ENCODE measurements at places on chromosomes 2 and 18.

DNA sequence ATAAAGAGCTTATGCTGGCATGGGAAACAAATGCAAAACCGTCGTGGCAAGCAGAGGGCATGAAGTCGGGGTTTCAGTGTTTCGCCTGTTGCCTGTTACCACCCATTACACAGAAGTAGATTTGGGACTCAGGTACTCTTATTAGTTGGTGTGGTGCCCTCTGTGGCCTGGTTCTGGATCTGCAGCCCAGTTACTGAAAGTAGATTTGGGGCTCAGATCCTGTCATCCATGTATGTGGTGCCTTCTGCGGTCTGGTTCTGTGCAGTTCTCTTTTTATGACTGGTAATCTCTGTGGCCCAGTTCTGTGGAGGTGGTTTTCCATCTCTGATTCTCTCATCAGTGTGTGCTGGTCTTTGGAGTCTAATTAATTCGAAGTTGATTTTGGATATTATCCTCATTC is 45.2 kb downstream of the ADNP2 start:
- no peak for DNase-seq

DNA sequence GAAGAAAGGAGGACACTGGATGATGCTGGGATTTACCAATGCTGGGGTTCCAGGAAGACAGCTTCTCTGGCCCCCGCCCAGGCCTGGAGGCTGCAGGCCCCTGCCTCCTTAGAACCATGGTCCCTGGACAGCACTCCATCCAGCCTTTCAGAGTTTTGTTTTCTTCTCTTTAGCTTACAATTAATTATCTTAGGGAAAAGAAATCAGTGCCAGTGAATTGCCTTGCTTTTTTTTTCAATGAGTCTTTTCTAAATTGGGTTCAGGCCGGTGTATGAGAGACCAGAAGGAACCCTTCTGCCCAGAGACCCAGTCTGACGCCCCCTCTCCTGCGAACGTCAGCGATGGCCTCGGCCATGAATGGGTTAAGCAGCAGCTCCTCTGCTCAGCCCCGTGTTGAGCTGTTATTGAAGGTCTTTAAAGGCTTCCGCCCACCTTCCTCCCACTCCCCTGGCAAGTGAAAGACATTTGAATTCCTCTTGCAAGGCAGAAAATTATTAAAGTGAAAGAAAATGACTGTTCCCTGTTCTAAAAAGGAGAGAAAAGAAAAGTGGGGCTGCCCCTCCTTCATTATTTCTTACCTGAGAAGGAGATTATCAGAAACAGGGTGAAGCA is 65.7 kb upstream of the CHMP1B start:
- DNase-seq = no peak

- DNase-seq = no peak
Observed at GRCh38 chr2:213069531-213069930, 81.9 kb downstream of the IKZF2 start.

GRCh38 chr2:213316001-213316735 is 31.9 kb downstream of the SPAG16 start:
- DNase-seq = no peak

- DNase-seq = no peak
Observed at GRCh38 chr18:62788876-62789275, 73.5 kb downstream of the PHLPP1 start.

DNA sequence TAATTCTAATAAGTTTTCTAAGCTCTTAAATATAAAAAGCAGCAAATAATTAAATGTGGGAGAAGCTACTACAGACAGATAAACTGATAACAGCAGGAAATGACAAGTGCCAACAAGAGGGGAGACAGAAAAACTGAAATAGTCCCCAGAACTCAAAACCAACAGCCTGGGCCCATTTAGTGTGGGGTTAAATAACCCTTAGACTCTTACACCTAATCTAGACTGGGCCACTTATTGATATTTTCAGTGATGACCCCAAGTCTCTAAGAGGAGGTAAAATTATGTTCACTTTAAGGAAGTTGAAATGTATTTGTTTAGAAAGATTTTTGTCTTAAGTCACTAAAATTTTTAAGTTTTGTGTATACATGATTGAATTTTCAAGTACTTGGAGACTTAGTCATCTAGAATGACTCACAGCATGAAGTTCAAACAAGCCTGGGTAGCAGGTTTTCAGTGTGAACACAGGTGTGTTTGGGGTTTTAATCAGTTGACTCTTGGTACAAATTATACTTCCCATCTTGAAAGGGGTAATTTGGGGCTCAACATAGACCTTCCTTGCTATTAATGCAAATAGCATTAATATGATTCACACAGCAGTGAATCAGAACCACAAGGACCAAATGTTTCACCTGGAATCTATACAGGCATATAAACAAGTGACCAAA is 54.9 kb upstream of the MYO3B start:
- DNase-seq = no peak

GRCh38 chr18:3117493-3118192 is 102.1 kb downstream of the MYOM1 start:
- DNase-seq = no peak

DNA sequence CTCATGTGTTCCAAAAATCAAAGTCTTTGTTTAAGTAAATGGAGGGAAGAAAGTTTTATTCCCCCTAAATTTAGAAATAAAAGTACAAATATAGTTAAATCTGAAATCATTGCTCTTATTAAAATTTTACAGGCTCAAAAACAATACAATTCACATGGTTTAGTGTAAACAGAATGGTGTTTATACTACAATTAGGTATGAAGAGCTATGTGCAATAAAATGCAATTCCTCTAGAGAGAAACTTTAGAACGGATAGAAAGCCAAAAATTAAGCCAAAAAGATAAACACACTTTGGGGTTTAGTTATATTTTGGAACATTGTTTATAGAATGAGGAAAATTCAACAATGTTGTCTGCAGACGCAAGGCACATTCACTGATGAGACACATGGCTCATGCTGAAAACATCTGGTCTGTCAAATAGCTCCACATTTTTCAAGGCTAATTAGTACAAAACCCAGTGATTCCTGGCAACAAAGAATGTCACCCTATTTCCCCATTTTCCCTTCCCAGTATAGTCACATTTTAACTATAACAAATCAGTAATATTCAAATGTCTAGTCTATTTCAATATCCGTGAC is 103.3 kb downstream of the EXOC6B start:
- no peak for DNase-seq

DNA sequence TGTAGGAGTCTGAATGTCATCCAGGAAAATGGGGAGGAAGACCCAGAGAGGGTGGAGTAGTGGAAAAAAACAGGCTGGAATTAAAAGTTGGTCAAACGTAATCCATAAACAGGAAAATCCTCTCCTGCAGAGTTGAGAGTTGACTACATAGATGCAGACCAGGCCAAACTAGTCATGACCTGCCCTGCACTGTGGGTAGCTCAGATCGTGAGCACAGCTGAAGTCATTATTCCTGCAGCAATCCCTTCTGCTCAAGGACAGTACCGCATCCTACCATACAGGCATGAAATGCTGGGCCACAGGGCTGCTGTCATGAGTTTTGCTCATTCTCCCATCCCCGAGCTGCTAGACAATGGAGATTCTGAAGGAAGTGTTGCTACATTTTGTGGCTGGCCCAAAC is 352.2 kb downstream of the EN1 start:
- no peak for DNase-seq

DNA sequence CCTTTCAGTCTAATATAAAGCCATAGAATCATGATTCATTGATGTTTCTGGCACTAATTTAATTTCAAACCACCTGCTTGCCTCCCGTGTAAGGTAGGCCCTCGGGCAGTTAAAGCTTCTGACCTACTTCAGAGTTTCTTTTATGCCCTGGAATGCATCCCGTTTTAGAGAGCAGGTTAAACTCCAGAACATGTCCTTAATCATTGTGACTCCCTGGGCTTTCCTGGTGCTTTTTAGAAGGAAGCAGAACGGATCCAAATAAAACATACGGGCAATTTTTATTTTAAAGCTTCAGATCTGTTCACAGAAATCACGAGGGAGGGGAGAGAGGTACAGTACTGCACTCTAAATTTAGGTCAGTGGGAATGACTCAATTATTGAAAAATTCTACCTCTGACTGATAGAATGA is 134.8 kb downstream of the GCA start:
- no peak for DNase-seq

- DNase-seq = no peak
Observed at GRCh38 chr2:237614151-237614720, 13.2 kb upstream of the LRRFIP1 start.

DNA sequence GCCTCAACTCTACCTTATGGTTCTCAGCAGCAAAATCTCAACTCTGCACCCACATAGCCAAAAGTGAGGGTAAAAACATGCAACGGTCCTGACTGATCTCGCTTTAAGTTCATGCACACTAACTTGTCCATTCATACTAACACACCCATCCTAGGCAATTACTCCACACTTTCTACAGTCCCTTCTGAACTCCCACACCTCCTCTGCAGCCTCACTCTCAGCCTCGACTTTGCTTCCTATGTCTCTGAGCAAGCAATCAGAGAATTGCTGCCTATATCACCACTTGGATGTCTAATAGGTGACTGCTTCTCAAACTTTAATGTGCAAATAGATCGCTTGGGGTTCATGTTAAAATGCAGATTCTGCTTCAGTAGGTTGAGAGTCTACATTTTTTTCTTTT is 7.8 kb upstream of the TMBIM1 start:
- no peak for DNase-seq

DNA sequence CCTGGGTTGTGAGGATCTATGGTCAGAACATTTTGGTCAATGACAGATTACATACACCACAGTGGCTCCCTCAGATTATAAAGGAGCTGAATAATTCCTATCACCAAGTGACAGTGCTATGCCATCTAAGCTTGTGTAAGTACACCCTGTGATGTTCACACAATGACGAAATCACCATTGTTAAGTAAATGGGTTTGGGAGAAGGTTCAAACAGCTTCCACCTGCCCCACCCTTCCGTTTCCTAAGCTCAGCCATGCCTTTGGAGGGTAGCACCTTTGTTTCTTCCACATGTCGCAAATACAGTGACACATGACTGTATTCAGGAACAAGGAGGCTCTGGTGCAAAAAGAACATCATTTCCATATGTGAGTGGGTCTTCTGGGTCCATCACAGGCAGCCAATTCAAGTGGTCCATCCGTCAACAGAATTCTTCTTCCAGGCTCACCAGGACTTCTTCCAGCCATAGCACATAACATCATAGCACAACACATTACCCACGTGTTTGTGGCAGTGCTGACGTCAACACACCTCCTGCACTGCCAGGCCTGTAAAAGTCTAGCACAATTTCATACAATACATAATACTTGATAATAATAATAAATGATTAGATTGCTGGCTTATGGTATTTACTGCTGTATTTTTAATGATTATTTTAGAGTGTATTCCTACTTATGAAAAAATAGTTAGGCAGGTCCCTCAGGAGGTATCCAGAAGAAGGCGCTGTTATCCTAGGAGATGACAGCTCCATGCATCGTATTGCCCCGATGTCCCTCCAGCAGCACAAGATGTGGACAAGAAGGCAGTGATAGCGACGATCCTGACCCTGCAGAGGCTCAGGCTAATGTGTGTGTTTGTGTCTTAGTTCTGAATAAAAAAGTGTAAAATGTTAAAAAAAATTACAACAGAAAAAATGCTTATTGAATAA is 264.8 kb downstream of the ANAPC1 start:
- DNase-seq = no peak

- no peak for DNase-seq
Observed at GRCh38 chr2:136057802-136058140, 60.2 kb downstream of the CXCR4 start.

- peak; percentile 63 for DNase-seq
Observed at GRCh38 chr2:25215948-25216679, 47.7 kb upstream of the POMC start.

DNA sequence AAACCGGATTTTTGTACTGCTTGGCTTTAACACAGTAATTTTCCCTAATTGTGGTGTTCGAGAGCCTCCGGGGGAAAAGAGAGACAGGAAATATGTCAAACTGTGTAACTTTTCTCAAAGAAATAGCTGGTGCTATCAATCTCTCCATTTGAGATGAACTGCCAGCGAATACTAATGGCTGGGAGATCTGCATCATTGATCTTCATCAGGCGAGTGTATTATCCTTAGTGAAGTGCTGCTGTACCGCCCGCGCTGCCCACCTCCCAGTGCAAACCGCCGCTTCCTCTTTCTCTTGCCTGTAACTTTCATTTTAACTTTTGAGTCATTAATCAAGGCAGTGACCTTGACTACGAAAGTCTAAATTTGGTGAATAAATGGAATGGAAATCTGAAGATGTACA is 246.1 kb upstream of the ST6GAL2 start:
- DNase-seq = no peak

- DNase-seq = no peak
Observed at GRCh38 chr2:173607606-173608311, 253.1 kb downstream of the CDCA7 start.

DNA sequence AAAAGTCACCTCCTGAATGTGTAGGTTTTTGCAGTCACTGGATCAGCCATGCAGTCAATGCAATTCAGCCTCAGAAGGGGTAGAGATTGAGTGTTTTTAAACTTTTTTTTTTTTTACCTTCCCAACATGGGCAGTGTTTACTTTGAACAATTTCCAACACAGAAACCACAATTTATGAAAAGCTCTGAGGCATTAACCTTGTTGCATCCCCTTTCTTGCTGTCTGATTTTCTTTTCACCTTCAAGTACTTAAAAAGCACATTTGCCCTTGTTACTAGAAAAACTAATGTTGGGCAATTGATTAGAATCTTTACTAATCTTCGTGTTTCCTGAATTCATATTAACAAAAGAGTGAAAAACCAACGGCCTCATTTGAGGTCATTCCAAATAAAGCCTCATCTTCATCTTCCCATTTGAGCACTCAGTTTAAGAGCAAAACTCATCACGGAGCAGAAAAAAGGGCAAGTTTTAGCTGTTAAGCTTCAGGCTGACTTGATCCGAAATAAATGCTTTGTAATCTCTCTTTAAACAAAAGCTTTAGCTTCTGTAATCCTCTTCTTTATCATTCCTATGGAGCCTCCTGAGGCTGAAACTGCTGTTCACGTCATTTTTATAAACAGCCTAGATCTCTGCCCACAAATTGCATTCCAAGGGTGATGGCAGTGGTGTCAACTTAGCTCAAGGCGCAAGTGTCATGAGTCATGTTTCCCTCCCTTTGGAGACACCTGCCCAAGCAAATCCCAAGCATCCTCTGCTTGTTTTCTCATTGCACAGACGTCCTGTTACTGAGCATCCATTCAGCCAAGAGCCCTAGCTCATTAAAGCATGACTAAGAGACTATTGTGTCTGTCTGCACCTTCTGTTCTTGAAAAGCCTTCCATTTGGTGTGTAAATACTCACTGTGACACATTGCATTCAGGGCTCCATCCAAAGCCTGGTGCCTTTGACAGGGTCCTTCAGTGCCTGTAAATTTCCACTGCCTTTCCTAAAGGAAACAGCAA is 107.7 kb downstream of the HNMT start:
- no peak for DNase-seq

DNA sequence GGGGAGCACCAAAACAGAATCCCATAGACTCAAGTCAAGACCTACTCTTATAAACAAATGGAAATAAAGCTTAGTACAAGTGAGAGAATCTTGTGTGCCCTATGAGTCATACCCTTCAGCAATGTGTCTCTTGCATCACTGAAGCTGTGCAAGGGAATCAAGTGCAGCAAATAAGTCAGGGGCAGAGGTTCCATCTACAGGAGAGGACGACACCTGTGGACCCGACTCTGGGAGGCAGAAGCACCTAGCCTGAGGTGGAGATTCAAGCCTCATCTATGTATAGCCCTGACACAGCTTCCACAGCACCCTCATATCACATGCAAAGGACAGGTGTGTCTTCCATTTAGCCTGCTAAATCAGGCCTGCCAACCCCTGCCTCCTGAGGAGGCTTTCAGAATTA is 298.2 kb downstream of the CNTNAP5 start:
- DNase-seq = no peak

All from activated T-helper 1 cell treated with anti-CD3 and anti-CD28 coated beads, Interleukin-2, amount 50 U/mL, for 16 hours (primary cell).